ENCODE measurements at places on chromosomes 2 and 18. TPM values are rescaled to one million over a fixed set of nuclear protein-coding genes. Genes with fewer than 3 reads are reported as not detected.

The NT5DC4 gene
- not detected for total RNA-seq

- no peaks in the 10 kb centered on the region for H3K4me1 ChIP-seq
- no peaks in the 10 kb centered on the region for H3K36me3 ChIP-seq
- H3K4me3 ChIP-seq = no peak overlapping the region
- H3K27me3 ChIP-seq = peaks cover 4% of the 10 kb centered on the region
- no peak overlapping the region for H3K27ac ChIP-seq
These were observed 594.6 kb downstream of the SLC4A3 start for GRCh38 chr2:220221992-220222391.

- H3K27ac ChIP-seq = no peak overlapping the region
- H3K4me3 ChIP-seq = no peak overlapping the region
- H3K36me3 ChIP-seq = no peaks in the 10 kb centered on the region
These were observed 1187.8 kb upstream of the TMEFF2 start for GRCh38 chr2:193382583-193382982.

GRCh38 chr18:34531110-34531509, 179.0 kb upstream of the DTNA start:
- no peak overlapping the region for H3K27ac ChIP-seq
- DNase-seq = no peak
- H3K4me1 ChIP-seq = no peaks in the 10 kb centered on the region
- H3K36me3 ChIP-seq = no peaks in the 10 kb centered on the region
- no peaks in the 10 kb centered on the region for H3K27me3 ChIP-seq
- H3K4me3 ChIP-seq = no peak overlapping the region

The NYAP2 gene
- total RNA-seq = not detected

GRCh38 chr2:109300582-109300981, 171.6 kb downstream of the SH3RF3 start:
- H3K27ac ChIP-seq = no peak overlapping the region
- no peak for DNase-seq
- no peaks in the 10 kb centered on the region for H3K36me3 ChIP-seq
- H3K4me3 ChIP-seq = no peak overlapping the region
- H3K27me3 ChIP-seq = no peaks in the 10 kb centered on the region

DNA sequence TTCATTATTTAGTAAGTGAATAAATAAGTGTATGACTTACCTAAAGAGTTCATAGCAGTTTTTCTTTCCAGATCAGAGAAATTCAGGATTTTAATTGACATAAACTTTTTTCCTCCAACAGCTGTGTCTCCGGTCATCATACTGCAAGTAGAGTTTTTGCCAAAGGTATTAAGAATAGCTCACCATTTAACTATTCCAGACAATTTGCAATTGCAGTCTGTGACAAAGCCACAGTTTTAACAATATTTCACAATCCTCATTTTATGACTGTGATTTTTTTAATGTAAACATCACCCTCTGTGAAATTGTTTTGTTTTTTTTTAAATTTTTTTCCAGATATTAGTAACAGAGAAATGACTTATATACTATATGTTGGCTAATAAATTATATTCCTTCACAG, 199.1 kb downstream of the TRIB2 start:
- H3K36me3 ChIP-seq = no peaks in the 10 kb centered on the region
- H3K4me1 ChIP-seq = no peaks in the 10 kb centered on the region
- H3K4me3 ChIP-seq = no peak overlapping the region

- H3K27me3 ChIP-seq = no peaks in the 10 kb centered on the region
- no peaks in the 10 kb centered on the region for H3K36me3 ChIP-seq
- no peak overlapping the region for H3K4me3 ChIP-seq
- H3K4me1 ChIP-seq = no peaks in the 10 kb centered on the region
- H3K27ac ChIP-seq = no peak overlapping the region
- DNase-seq = no peak
These were observed 371.6 kb upstream of the LRP1B start for GRCh38 chr2:142502402-142502801.

The PFN4 gene
- total RNA-seq = 0.32 TPM

GRCh38 chr2:157895531-157895930, 19.4 kb upstream of the ACVR1 start:
- H3K27me3 ChIP-seq = no peaks in the 10 kb centered on the region
- no peaks in the 10 kb centered on the region for H3K36me3 ChIP-seq
- peak; percentile 68 for DNase-seq
- no peak overlapping the region for H3K4me3 ChIP-seq

The INPP5D gene
- 50.9 TPM for total RNA-seq

The SLC9A4 gene
- total RNA-seq = 0.10 TPM

- H3K27ac ChIP-seq = no peak within 1 kb of the TSS
- no peak for DNase-seq
- H3K27me3 ChIP-seq = peaks cover 5% of the 10 kb centered on the region
- H3K36me3 ChIP-seq = no peaks in the 10 kb centered on the region
These were observed at the start of gene CTAGE1 for GRCh38 chr18:22417496-22418188. Gene CTAGE1, minus strand, starts transcription at chr18:22417915. Its CDS starts 104 bp downstream, at chr18:22417811.

- no peak overlapping the region for H3K27ac ChIP-seq
- H3K4me1 ChIP-seq = no peaks in the 10 kb centered on the region
- DNase-seq = no peak
- no peaks in the 10 kb centered on the region for H3K36me3 ChIP-seq
These were observed 8.9 kb downstream of the ADAM23 start for GRCh38 chr2:206452242-206452641.

The NT5C1B gene
- total RNA-seq = not detected
